NK-92 treated with Interleukin-12 subunit alpha and Interleukin-12 subunit beta, amount 100 ng/mL, for 24 hours (cell line): ENCODE measurements at places on chromosomes 12 and 14.

- no peak for DNase-seq
Observed at GRCh38 chr14:68924186-68925158, 54.6 kb downstream of the ACTN1 start.

DNA sequence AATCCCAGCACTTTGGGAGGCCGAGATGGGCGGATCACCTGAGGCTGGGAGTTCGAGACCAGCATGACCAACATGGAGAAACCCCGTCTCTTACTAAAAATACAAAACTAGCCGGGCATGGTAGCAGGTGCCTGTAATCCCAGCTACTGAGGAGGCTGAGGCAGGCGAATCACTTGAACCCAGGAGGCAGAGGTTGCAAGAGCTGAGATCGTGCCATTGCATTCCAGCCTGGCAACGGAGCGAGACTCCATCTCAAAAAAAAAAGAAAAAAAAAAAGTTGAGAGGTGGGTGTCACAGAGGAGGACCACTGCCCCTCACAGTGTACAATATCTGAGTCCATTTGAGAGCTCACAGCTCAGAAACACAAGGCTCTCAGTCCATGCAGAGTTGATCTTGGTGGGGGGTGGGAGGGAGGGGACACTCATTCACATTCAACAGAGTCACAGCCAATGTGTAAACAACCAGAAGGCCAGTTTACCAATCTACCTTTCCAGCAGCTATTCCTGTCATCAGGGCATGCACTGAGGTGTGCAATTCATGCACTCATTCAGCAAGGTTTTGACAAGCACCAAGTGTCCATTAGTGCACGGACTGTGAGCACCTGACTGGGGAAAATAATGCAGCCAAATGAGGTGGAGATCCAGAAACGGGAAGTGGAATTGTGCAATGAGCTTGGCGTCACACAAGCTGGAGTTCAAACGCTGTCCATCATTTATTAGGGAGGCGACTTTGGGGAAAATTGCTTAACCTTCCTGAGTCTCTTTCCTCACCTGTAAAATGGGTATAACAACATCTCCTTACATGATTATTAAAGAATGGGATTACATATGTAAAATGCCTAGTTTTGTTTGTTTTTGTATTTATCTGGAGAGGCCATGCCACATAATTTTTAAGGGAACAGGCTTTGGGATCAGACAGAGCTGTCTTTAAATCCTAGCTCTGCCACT is 4.4 kb upstream of the EIF5 start:
- DNase-seq: no peak

- no peak for DNase-seq
Observed at GRCh38 chr12:66739940-66740651, 61.2 kb upstream of the GRIP1 start.

DNA sequence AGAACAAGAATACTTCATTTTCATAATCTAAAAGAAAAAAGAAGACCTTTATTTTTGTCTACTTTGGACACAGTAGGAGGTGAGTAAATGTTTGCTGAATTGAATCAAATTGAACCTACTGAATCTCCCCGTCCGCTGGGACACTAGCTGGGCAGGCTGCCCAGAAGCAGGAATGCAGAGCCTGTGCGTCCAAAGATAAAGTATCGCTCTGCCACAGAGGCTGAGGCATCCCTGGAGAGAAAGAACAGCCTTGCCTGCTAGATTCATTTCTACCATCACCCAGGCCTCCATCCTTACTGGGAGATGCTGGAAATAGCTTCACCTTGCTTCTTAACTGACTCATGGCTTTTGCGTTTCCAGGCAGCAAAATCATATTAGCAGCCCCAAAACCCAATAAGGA is 64.1 kb upstream of the TSPAN11 start:
- DNase-seq: no peak

- DNase-seq: no peak
Observed at GRCh38 chr12:49954863-49955830, 4.6 kb downstream of the AQP2 start.

GRCh38 chr12:78420991-78421390 is 443.6 kb upstream of the SYT1 start:
- no peak for DNase-seq

DNA sequence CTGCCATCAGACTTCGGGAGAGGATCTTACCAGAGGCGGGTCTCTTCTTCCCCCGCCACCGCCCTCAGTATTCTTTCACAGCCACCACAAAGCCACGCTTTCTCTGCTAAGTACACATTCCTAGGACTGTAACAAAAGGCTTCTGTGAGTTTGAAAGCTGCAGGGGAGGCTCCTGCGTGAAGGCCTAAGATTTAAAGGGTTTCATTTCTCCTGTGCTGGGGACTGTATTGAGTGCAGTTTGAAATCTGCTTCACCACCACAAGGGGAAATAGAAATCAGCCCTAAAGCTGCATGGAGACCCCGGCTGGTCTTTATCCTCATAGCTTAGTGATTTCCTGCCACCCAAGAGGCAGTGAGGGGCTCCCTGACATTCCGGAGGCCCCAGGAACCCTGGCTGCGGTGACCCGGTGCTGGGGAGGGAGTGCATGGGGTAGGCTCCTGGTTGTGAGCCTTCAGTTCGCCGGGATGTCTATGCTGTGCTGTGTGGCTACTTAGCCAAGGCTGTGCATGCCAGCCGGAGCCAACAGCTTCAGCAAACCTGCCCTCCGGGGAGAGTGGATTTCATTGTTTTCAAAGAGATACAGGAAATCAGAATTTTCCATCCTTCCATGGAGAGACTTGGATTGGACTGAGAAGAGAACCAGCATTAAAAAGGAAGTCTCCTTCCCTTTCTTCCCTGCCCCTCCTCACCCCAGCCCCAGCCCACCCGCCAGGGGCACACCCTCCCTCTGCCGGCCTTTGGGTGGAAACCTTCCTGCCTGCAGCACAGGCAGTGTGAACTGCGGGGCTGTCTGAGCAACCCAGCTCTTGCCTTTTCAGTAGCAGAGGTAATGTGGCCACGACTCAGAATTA is 163.3 kb downstream of the ETV6 start:
- DNase-seq: no peak

DNA sequence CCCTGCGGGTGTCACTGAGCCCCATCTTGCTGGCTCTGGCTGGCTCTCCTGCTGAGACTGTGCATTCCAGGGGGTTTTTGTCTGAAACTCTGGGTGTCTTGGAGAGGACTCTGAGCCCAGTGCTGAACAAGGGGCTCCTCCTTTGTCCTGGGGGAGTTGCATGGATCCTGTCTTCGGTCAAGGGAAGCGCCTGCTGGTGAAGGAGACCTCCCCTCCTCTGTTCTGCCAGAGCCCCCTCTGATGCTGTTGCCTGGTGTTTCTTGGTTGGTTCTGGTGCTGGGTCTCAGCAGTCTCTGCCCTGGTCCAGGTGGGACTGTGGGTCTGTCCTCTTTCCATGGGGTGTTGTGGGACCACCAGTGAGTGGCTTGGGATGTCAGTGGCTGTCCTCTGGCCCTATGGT is 380.9 kb downstream of the TMEM121 start:
- no peak for DNase-seq

DNA sequence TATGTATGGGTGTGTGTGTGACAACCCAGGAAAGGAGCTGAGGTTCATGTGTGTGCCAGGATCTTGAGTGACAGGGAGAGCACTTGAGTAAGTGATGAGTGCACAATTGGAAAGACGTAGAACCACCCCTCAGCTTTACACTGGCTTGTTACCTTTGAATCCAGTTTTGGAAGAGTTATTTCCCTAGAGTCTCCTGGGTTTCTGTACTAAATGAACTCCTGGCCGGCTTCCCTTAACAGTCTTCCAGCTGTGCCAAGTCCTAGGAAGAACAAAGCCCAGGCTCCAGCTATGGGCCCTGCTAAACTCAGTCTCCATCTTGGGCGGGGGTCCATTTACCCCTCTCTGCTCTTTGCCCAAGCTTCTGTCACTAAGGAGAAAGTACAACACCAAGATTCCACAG is 19.7 kb upstream of the NR1H4 start:
- DNase-seq: no peak

- no peak for DNase-seq
Observed at GRCh38 chr14:60686865-60687264, 37.3 kb downstream of the SIX4 start.

DNA sequence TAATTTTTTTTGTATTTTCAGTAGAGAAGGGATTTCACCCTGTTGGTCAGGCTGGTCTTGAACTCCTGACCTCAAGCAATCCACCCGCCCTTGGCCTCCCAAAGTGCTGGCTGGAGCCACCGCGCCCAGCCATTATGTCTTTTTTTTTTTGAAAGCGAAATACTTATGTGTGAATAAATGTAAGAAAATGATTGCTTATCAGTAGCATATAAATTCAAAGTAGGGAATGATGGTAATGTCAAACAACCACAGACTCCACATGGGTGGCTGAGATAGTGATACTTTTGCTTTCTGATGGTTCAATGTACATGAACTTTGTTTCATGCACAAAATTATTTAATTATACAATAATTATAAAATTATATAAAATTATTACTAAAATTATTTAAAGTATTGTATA is 75.8 kb downstream of the PAPLN start:
- no peak for DNase-seq

DNA sequence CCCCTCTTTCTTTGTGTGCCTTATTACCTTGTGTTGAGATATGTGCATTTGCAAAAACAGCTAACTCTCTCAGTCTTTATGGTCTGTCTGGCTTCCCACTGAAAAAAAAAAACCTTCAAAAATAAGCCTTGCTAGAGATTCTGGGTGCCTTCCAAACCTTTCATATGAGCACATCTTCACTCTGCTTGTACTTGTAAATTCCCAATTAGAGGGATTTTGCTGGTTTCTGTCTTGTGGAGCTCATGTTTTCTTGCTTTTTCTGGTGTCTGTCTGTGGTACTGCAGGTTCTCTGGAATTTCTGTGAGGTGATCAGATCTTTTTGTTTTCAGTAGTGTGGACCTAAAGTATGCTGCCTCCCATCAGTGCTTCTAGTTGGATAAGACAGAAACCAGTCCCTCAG is 100.1 kb downstream of the PIK3C2G start:
- DNase-seq: no peak

- DNase-seq: no peak
Observed at GRCh38 chr12:16112130-16112529, 165.4 kb downstream of the SLC15A5 start.

- DNase-seq: no peak
Observed at GRCh38 chr12:98352835-98353234, 162.6 kb upstream of the TMPO start.

DNA sequence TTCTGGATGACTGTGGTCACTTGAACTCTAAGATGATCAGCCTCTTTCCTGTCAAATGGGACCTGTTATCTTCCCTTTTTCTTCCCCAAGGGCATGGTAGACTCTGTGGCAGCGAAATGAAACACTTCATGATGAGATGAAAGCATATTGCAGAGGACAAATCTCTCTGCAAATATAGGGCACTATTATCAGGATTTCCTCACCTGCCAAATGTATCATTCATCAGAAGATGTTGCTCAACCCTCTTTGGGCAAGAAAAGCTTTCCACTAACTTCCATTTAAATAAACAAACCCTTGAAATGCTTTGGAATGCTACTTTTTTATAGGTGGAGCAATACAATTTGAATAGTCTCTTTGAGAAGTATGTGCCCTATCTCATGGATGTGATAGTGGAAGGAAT is 105.0 kb downstream of the DNAH10 start:
- no peak for DNase-seq

GRCh38 chr12:13570005-13570694 is 373.6 kb downstream of the EMP1 start:
- no peak for DNase-seq

GRCh38 chr14:59282378-59282765 is 93.9 kb downstream of the DAAM1 start:
- no peak for DNase-seq

GRCh38 chr14:103404032-103404918 is 19.1 kb downstream of the MARK3 start:
- DNase-seq: no peak

DNA sequence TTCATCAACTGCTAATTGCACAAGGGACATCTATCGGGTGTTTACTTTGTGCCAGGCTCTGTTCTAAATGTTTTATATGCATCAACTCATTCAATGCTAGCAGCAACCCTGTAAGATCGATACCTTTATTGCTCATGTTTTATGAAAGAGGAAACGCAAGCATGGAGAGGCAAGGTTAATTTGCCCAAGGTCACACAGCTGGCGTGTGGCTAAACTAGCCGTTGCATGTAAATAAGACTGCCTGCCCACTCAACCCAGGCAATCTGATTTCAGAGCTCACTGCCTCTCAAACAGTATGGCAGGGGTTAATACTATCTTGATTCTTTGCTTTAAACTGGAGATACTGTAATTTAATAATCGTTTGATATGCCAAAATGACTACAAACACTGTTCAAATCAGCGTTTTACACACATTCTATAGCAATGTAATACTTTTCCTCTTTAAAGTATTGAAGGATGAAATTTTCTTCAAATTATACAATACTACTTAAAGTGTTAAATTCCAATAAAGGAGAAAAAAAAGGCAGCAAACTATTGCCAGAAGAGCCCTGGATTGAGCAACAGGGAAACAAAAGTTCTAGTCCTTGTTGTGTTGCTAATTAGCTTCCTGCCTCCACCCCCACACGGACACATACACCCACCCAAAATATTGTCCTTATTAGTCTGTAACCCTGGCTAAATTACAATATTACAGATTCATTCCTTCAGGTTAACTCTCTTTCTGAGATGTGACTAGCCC is 39.1 kb upstream of the DHRS7 start:
- DNase-seq: no peak

GRCh38 chr12:89883630-89884389 is 175.2 kb upstream of the ATP2B1 start:
- no peak for DNase-seq

- no peak for DNase-seq
Observed at GRCh38 chr12:113935459-113935858, 30.7 kb downstream of the RBM19 start.

DNA sequence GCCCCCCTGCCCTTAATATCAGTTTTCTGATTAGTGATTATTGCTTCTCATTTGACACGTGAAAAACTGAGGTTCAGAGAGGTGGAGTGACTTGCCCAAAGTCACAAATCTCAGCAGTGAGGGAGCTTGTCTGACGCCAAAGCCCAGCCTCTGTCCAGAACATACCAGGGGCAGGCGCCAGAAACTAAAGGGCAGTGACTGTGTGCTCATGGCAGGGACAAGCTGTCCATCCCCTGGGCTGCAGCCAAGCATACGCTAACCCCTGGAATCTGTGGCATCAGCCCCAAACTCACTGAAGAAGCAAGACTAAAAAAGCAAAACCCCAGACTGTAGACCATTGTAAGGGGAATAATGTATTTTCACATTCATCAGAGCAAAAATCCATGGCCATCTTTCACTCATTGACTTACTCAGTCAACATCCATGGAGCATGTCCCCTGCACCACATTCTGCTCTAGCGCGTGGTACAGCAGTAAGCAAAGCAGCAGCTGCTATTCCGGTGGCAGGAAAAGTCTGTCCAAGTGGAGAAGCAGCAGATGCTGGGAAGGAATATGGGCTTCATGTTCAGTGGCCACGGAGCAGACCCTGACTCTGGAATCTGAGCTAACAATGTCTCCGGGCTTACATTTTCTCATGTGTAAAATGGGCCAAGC is 1.5 kb upstream of the SERPINA4 start:
- DNase-seq: no peak

DNA sequence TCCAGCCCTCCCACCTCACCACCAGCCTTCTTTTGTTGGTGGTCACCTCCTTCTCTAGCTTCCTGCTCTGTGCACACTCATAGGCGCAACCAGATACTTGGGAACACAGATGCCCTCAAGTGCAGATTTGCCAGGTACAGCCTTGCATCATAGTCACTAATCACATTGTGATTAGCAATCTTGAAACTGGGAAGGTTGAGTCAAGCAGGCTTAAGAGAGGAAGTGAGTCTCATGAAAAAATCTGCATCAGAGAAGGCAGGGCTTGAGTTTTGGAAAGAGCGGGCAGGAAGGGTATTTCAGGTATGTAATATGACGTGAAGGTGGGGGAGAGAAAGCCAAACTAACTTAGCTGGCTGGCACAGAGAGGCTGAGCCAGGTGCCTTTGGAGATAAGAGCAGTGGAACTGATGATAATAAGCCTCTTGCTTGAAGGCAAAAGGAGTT is 2.7 kb upstream of the RABGGTA start:
- peak; percentile 44 for DNase-seq
